ENCODE measurements at places on chromosomes 12 and 14.

DNA sequence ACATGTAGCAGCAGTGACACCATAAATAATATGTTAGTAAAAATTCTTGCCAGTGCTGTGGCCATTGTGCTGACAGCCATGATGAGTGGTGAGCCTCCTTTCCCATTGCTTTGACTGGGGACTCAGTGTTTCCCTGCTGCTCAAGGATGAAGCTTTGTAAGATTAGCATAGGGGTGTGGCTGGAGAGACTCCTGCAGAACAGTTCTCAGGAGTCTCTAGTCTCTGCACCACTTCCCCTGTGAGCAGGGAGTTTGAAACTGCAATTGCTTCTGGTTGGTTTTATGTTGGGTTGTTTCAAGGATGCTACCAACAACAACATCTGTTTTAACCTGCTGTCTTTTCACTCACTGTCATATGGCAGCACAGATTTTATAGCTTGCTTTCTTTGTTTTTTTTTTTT is 41.4 kb downstream of the ZC3H14 start:
- DNase-seq = no peak

- no peak for DNase-seq
Observed at GRCh38 chr12:96194971-96195844, 1.0 kb downstream of the ELK3 start.

DNA sequence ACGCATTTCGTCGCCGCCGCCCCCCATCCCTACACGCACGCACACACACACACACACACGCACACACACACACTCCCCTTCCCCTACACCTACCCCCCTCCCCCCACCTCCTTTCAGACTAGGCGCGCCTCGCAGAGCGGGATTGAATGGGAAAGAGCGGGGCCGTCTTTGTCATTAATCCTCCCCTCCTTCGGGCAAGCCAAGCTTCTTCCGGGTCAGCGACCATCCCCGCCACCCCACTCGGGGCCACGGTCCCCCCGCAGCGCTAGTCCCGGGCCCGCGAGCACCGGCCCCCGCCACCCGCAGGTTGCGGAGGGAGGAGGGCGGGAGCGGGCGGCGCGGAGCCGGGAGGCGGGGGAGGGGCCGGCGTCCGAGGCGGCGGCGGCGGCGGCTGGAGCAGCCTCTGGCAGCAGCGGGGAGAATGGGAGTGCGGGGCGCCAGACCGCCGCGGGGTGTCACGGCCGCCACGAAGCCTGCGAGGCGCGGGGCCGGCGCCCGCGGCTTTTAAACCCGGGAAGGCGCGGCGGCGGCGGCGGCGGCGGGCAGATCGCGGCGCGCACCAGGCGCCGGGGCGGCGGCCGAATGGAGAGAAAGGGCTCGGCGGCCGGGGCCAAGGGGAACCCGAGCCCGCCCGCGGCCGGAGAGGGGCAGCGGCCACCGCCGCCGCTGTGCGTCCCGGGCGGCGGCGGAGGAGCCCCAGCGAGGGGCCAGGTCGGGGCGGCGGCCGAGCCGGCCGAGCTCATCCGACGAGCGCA is at the start of gene TTC9:
TSS of gene TTC9 (plus strand) at position 369 of the 755 bp plus-strand sequence. CDS start at position 583, 214 bp downstream.
- no peak for DNase-seq

DNA sequence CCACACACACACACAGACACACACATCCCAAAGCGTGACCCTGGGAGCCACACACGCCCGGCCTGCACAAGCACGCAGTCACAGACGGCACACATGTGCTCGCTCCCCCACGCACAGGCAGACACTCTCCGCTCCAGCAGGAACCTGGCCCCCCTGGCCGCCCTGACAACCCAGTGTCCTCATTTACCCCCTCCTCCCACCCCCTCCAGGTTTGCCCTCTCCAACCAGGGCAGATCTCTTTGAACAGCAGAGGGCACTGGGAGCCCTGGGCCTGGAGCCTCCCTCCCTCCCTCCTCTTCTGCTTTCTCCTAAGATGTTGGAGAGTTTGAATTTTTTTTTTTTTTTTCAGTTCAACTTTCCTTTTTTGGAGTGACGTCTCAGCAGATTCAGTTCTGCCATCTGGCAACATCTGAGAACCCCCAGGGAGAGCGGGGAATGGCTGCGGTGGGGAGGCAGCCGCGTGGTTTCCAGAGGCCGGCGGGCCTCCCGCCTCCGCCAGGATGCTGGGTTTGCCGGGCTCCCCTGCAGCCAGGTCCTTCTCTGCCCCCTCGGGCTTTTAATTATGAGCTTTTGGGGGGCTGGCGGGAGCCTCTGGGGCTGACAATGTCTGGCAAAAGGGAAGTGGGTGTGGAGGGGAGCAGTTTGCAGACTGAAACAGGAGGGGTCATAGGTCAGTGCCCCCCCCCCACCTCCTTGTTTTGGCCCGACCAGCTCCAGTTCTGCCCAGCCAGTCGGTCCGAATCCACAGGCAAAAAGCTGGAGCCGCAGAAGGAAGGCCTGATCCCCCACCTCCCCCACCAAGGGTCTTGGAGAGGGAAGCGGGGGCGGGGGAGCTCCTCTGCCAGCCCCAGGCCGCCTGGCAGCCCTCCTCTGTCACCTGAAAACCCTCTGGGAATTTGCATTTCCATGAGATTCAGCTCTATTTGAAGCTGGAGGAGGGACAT is 1.3 kb upstream of the NCOR2 start:
- no peak for DNase-seq

GRCh38 chr14:55752580-55753390 is 172.8 kb downstream of the KTN1 start:
- no peak for DNase-seq
